ENCODE measurements at places on chromosomes 3 and 15.

DNA sequence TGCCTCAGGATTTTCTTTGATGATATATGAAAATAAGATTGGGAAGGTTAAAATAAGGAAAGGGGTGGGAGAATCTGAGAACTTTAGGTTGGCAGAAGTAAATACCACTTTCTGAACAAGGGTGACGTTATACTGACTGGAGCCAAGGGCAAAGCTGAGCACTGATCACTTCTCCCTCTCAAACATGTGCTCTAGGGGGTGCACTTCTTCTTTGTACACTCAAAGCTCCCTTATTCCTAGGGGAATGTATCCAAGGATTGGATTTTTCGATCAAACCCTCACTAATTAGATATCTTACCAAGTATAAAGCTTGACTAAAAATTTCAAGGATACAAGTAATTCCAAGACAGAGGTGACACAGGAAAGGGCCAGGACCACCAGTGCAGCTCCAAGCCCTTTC is 243.9 kb upstream of the UMPS start:
- no peak for DNase-seq

DNA sequence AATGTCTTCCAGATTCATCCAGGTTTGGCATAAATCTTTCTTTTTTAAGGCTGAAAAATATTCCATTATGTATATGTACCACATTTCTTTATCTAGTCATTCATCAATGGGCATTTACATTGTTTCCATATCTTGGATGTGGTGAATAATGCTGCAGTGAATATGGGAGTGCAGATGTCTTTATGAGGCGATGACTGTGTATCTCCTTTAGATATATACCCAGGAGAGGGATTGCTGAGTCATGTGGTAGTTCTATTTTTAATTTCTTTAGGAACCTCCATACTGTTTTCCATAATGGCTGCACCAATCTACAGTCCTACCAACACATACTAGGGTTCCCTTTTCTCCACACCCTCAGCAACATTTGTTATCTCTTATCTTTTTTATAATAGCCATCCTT is 96.3 kb downstream of the LRRC28 start:
- DNase-seq, result no peak

GRCh38 chr3:74115906-74116305 is 491.2 kb upstream of the PDZRN3 start:
- DNase-seq, result peak; percentile 21

- DNase-seq, result no peak
Observed at GRCh38 chr3:99131876-99132275, 230.4 kb upstream of the DCBLD2 start.

- no peak for DNase-seq
Observed at GRCh38 chr3:30201715-30202114, 404.7 kb upstream of the TGFBR2 start.

GRCh38 chr3:133408961-133409360 is 9.1 kb downstream of the BFSP2 start:
- DNase-seq, result no peak

GRCh38 chr3:194344012-194344411 is 7.1 kb downstream of the CPN2 start:
- DNase-seq, result no peak

DNA sequence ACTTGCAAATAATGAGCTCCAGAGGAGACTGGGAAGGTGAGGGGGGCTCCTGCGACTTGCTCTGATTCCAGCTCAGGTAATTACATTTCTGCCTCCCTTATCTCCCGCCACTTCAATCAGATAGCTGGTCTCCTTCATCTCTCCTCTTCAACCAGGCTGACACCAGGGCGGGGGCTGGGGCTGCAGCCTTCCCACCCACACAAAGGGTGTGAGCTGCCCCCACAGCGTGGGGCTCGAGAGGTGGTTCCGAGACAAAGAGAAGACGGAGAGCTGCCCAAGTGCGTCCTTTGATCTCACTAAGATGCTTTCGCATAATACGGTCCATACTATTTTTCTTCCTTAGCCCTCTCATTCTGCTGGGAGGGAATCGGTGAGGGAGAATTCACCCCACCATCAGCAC is 139.7 kb downstream of the NSMCE3 start:
- DNase-seq, result no peak

DNA sequence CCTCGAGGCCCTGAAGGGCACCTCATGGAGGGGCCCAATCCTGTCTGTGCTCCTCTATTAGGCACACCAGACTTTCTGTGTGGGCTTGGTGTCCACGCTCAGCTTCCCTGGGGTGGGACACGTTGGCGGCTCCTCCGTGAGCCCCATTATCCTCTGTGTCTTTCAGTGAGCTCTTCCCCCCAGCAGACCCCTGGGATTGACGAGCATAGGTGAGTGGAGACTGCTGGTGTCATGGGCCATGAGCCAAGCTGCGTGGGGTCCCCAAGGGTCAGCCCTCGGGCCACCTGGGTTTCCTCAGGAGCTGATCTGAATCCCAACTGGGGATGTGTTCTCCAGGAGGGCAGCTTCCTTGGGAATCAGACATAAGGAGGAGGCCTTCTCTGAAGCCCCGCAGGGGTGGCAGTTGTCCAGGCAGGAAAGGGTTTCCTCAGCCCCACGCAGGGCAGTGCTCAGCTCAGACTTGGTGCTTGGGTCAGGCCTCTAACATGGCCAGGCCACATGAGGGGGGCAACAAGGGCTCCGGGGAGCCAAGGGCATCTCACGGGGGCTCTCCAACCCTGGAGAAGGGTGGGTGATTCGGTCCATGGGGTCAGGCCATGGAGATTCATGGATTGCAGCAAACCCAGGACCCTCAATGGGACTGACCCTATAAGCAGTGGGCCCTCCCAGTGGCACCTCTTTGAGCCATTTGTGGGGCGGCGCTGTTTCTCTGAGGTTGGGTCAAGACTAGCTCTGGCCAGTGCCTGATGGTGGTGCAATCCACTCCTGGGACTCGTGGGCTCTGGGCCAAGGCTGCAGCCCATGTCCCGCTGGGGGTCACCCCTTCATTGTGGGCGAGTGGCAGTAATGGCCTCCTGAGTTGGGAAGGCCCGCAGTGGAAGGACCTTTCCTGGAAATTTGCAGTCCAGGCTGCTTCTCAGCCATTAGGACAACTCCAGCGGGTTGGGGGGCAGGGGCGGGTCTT is 222.5 kb downstream of the SNRPN start:
- no peak for DNase-seq

DNA sequence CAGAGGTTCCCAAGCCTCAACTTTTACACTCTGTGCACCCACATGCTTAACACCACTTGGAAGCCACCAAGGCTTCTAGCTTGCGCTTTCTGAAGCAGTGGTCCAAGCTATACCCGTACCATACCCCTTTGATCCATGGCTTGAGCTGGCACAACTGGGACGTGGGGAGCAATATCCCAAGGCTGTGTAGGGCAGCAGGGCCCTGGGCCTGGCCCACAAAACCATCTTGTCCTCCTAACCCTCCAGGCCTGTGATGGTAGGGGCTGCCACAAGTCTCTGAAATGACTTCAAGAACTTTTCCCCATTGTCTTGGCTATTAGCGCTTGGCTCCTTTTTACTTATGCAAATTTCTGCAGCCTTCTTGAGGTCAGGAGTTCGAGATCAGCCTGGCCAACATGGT is 16.0 kb upstream of the PSMA4 start:
- no peak for DNase-seq

- no peak for DNase-seq
Observed at GRCh38 chr3:132720228-132720627, 2.0 kb downstream of the NPHP3 start.

- DNase-seq, result no peak
Observed at GRCh38 chr3:58749948-58750347, 83.4 kb upstream of the FAM3D start.

GRCh38 chr3:114411811-114412803 is 118.3 kb downstream of the TIGIT start:
- no peak for DNase-seq

DNA sequence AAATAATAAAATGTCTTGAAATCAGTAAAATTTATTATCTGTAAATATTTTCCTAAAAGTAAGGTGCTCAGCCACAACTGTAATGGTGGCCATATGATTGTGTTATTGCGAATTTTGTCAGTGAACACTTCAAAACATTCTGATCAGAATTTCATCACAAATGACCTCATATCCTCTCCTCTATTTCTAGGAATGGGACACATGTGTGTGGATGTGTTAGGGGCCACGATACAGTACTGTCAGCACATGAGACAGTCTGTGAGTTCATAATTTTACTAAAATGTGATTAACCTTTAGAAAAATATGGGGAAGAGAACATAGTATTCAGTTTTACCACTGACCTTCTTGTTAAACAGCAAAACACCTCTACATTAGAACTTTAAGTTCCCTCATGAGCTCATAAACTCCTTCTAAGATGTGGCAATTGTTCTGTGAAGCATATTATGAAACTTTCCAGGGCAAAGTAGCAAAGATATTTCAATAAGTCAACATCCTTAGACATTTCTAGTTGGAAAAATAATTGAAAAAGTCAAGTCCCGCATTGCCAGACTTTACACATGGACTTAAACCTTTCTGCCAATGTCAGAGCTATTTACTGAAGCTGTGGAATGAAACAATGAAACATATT is 158.2 kb upstream of the ABI3BP start:
- peak; percentile 27 for DNase-seq

GRCh38 chr3:119292666-119293065 is 1.5 kb upstream of the ARHGAP31 start:
- DNase-seq, result no peak

DNA sequence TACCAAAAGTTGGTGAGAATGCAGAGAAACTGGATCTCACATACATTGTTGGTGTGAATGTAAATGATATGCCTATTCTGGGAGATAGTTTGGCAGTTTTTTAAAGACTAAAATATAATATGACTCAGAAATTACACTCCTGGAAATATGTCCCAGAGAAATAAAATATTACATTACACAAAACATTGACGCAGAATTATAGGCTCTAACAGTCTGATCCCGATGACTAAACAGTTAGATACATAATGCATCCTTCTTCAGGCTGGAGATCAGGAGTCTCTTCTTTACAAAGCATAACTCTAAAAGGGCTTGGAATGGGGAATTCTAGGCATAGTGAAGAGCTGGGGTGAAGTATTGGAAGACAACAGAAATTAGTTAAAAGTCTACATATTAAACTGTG is 586.2 kb upstream of the NECTIN3 start:
- no peak for DNase-seq

- DNase-seq, result peak; percentile 17
Observed at GRCh38 chr3:112671930-112672715, 31.2 kb upstream of the CCDC80 start.

DNA sequence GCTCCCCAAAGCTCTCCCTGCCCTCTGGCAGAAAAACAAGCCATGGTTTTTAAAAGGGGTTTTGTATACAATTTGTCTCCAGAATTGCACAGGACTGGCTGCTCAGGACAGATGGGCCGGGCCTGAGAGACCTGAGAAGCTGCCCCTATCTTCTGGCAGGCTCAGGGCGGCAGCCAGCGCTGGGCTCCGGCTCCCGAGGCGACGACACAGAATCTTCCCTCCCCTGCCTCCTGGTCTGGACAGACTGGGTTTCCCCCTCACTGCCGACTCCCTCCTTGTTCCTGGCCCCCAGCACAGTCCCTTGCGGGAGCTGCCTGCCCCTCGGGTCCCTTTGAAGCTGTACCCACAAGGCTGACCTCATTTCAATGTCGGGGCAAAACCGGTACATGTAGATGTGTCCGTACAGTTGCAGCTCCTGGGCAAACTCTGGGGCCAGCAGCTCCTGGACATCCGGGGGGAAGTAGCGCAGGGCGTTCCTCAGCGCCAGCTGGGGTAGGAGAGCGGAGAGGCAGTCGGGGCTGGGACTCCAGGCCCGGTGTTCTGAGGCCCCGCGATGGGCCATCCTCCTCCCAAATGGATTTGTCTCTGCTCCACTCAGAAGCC is 7.2 kb downstream of the UROC1 start:
- no peak for DNase-seq

Data from large intestine (tissue), 12 donors.